ENCODE measurements at places on chromosomes 7 and 10.

- DNase-seq, result no peak
Measured at GRCh38 chr10:7491949-7492659, 81.3 kb upstream of the SFMBT2 start.

DNA sequence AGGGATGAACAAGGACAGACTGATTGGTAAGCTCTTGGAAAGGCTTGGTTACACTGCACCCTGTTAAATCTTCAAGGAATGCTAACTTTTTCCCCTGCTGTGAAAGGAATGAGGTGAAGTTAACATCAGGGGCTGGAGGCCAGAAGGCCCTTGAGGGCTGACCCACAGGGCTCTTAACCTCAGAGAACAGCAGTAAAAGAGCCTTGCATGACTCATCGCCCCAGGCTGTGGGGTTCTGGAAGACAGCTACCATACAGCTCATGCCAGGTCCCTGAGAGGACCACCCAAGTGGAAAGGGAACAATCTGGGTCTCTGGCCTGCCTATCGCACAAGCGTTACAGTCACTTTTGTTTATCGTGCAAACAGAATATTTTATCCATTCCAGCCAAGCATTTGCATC lies 54.4 kb downstream of the CYP2C9 start:
- DNase-seq, result no peak

DNA sequence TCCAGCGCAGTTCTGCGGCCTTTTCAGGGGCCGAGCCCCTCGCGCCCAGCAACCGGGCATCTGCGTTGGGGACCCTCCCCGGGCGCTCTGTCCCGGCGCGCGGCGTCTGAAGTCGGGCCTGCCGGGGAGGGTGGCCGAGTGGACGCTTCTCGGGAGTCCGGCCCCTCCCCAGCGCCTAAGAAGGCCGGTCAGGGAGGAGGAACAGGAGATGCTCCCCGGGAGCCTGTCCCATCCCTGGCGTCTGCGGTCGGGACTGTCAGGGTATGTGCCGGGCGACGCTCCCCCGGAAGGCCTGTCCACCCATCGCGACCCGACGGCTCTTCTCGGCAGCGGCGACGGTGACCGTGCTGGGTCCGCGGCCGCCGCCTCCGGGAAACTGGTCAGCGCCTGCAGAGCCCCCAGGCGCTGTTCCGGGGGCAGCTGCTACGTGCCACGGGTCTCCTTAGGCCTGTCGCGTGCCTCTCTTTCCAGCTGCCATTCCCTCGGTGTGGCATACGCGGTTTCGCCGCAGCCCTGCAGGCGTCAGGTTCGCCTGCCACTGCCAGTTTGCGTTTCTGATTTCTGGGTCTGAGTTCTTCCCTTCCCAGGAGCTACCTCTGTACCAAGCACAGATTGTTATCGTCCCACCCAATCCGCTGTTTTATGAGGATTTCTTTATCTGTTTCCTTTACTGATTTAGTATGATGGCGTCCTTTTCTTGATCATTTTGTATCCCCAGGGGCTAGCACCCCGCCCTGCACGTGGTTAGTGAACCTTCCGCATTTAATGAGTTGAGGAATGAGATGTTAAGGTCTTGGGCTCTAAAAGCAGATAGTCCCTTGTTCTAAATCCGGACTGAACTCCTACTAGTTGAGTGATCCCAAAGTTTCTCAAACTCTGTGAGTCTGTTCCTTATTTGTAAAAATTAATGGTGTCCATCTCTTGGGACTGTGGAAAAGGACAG lies 782 bp downstream of the IFIT5 start:
- DNase-seq, result no peak

GRCh38 chr7:127874951-127875608 lies 156.2 kb downstream of the LRRC4 start:
- DNase-seq, result no peak

GRCh38 chr7:43799605-43800004 lies 41.1 kb downstream of the BLVRA start:
- no peak for DNase-seq

DNA sequence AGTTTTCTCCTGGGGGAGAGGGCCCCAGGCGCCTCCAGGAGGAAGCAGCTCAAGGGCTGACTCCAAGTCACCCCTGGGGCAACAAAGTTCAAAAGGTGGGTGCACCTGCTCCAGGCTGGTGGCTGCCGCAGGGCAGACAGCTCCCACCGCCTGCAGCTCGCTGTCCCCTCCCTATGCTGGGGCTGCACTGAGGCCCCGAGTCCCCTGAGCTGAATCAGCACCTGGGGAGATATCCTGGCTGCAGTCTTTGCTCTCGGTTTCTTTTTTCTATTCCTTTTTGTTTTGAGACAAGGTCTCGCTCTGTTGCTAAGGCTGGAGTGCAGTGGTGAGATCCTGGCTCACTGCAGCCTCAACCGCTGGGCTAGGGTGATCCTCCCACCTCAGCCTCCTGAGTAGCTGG lies 183.4 kb downstream of the DNAJB6 start:
- no peak for DNase-seq

Measured in PC-9 (cell line).